ENCODE measurements at places on chromosomes 12 and 14.

DNA sequence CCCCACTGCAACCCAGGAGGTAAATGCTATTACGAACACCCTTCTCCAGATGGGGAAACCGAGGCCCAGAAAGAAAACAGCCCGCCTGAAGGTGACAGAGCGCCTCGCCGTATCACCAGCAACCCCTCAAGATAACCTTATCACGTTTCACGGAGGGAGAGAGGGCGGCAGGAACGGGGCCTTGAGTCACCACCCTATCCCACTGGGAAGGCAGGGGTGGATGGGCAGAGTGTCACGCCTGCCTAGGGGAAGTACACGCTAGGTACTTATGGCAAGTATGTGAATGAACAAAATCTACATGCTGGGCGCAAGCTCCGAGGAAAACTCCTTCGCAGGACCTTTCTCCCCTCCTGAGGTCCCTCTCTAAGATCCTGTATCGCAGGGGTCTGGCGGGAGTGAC lies 17.8 kb downstream of the NCOR2 start:
- DNase-seq, result no peak

DNA sequence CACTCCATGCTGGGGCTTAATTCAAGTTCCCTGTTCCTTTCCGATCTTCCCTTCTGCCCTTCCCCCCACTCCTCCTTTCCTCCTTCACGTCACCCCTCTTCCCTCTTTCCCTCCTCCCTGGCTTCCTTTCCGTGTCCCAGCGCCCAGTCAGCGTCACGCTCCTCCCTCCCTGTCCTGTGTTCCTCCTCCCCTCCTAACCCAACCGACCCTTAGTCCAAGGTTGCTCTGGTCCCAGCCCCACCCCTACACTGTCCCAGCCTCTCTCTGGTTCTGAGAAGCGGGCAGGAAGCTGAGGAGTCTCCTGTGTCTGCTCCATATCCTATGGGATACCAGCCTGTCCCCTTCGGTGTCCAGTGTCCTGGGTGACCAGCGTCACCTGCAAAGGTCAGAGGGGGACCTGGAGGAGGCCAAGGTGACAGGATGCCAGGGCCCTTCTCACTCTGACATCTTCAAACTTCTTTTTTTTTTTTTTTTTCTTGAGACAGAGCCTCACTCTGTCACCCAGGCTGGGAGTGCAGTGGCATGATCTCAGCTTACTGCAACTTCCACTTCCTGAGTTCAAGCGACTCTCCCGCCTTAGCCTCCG lies 56.2 kb upstream of the TSPAN9 start:
- DNase-seq, result no peak

DNA sequence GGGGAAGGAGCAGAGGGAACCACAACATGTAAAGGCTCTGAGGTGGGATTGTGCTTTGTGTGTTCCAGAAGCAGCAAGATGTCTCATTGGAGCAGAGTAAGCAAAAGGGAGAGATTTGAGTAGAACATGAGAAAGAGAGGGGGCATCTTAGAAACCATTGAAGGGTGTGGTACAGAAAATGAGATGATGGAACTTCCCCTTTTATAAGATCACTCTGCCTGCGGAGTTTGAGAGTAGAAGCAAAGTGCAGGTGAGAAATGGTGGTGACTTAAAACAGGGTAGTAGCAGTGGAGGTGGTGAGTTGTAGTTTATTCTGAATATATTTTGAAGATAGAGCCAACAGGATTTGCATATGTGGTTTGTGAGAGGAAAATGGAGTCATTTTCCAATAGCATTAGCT lies 56.0 kb downstream of the FBXO34 start:
- peak; percentile 51 for DNase-seq

DNA sequence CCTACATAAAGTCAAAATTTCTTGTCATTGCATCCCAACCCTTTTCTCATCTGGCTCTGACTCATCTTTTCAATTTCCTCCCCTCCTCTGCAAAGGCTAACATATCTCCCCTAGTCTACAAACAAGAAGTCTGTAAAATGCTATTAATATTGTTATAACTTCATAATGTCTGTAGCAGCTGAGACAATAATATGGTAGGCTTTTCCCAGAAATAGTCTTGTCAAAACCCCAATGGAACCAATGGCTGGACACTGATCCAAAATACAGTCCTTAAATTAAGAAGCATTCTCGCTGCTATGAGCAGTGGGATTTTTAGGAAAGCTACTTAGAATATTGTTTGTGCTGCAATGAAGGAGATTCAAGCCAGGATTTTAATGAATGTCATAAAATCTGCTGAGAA lies 131.4 kb downstream of the KLHL28 start:
- no peak for DNase-seq

DNA sequence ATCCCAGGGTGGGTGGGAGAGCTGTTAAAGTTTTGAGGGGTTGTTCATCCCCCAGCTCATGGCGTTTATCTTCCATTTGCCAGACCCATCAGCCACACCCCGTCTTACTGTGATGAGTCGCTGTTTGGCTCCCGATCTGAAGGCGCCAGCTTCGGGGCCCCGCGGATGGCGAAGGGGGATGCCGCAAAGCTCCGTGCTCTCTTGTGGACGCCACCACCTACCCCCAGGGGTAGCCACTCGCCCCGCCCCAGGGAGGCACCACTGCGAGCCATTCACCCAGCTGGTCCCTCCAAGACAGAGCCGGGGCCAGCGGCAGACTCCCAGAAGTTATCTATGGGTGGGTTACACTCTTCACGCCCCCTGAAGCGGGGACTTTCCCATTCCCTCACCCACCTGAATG lies 5.7 kb downstream of the RITA1 start:
- DNase-seq, result no peak

GRCh38 chr12:70177631-70178030 lies 65.6 kb upstream of the CNOT2 start:
- DNase-seq, result no peak

- DNase-seq, result peak; percentile 46
Observed at GRCh38 chr14:97179573-97179972, 382.4 kb downstream of the VRK1 start.

DNA sequence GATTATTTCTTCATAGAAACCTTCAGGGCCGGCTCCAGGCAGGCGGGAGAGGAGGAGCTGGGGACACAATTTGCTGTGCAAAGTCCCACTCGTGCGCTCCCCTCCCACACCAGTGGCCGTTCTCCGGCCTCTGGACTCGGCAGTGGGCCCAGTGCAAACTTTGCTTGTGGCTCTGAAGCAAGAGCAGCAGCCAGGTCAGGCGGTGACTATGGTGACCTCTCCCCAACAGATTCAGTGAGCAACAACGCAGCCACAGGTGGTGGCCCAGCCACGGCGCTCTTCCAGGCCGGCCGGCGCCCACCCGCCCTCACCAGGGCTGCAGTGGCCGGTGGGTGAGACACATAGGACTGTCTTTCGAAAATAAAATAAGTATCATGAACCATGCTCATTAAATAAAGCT lies 29.5 kb downstream of the VPS37B start:
- DNase-seq, result no peak

GRCh38 chr12:125225641-125226040 lies 160.4 kb downstream of the AACS start:
- DNase-seq, result no peak

GRCh38 chr12:48532601-48533000 lies 7.2 kb downstream of the OR8S1 start:
- no peak for DNase-seq

DNA sequence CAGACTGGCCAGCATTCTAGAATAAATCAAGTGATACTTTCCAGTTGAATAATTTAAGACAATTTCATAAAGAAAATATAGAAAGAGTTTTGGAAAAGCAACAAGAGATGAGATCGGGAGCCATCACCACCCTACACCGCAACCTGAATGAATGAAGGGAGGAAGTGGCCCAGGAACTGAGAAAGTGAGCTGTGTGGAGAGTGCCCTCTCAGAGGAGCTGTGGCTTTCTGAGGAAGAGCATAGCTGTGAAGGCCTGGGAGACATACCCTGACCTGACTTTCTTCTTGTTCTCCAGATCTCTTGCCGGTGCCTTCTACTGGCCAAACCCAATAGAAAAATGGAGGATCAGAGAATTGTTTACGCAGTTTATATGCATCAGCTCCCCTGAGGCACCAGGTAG lies 79.3 kb upstream of the TSPAN8 start:
- no peak for DNase-seq

DNA sequence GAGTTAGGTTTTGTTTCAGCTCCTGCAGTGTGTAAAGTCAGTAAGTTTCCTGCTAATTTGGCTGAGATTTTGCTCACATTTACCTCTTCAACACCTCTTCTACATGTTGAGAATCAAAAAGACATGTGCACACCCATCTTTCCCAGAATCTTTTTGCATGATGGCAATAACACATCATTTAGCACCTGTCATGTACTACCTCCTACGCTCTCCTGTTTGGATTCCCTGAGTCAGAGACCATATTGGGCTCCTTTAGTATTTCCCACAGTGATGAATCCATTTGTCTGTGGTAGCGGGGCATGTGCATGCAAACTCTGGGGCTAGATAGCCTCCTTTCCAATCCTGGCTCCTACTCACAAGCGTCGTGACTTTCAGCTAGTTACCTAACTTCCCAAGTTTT lies 20.1 kb downstream of the PLBD1 start:
- DNase-seq, result no peak

- peak; percentile 38 for DNase-seq
Observed at GRCh38 chr14:49950275-49951228, 57.7 kb downstream of the ARF6 start.

GRCh38 chr12:67732857-67733256 lies 84.3 kb downstream of the DYRK2 start:
- no peak for DNase-seq

GRCh38 chr12:100758083-100758482 lies 36.5 kb upstream of the ANO4 start:
- DNase-seq, result no peak

DNA sequence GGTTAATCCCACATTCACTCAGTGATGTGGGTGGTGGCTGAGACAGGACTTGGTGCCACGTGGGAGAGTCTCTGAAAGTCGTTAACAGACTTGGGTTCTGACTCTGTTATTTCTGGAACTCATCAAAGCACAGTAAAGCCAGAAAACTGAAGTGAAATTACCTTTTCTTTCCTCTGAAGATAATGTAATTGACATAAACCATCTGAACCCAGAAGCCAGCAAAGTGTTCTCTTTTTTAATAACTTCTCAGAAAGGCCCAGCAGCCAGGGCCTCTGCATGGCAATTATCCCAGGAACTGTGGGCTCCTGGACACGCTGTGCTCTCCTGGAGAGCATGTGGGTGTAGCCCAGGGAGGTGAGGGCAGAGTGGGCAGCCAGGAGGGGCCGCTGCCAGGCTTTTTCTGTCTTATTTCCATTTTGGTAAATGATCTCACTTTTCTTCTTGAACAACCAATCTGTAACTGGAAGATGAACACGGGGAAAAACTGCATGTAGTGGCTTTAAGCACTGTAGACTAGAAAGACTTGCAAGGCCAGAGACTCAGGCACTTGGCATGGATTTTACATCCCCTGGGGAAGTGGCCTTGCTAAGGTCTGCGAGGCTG lies 444.1 kb upstream of the TMEM132C start:
- DNase-seq, result no peak

GRCh38 chr12:105270671-105271255 lies 34.8 kb upstream of the APPL2 start:
- no peak for DNase-seq

DNA sequence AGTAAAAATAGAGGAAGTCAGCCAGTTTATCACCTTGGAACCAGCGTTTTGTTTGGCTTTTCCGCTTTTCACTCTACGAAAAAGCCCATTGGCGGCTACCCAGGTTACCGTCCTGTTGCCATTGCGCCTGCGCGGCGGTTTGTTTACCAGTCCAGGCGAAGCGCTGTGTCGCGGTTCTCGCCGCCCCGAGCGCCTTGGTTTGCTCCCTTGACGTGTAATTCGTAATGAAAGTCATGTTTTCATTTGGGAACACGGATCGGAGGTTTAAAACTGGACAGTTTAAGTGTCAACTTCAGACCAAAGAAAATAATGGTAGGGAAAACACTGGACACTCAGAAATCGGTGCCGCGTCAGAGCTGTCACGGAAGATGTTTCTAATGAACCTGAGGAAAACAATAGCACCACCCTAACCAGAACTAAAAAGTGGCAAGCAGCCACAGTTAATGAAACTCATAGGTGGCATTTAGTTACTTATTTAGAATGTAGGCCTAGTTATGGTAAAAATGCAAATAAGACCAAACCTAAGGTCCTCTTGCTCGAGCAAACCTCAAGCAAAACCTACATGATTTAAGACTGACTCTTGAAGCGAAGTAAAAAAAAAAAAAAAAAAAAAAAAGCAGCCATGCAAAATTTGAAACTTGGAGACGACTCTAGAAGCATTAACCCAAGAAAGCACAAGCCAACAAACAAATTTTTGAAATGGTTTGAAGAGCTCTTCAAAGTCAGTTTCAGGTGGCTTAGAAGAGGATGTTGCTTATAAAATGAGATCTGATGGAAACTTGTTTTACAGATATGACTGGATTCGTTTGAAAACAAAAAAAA lies 790 bp upstream of the GPR19 start:
- DNase-seq, result peak; percentile 94

- no peak for DNase-seq
Observed at GRCh38 chr12:111905502-111905901, 63.5 kb downstream of the MAPKAPK5 start.

DNA sequence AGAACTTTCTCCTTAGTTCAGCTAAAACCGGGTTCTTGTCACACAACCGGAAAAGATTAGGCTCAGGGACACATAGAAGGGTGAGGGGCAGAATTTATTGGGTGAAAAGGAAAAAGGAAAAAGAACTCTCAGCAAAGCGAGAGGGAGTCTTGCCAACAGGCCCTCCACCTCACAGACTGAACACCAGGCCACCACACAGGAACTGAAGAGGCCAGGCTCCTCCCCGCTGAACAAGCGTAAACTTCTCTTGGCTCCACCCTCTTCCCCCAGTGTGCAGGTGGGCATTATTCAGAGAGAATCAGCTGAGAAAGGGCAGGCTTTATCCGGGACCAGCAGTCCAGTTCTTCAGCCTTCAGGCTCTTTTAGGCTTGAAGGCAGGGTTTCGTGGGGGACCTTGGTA lies 125.6 kb upstream of the FGD4 start:
- peak; percentile 15 for DNase-seq

- DNase-seq, result no peak
Observed at GRCh38 chr12:111271674-111272418, 97.0 kb downstream of the PHETA1 start.

GRCh38 chr14:54470701-54471100 lies 18.1 kb downstream of the GMFB start:
- no peak for DNase-seq

DNA sequence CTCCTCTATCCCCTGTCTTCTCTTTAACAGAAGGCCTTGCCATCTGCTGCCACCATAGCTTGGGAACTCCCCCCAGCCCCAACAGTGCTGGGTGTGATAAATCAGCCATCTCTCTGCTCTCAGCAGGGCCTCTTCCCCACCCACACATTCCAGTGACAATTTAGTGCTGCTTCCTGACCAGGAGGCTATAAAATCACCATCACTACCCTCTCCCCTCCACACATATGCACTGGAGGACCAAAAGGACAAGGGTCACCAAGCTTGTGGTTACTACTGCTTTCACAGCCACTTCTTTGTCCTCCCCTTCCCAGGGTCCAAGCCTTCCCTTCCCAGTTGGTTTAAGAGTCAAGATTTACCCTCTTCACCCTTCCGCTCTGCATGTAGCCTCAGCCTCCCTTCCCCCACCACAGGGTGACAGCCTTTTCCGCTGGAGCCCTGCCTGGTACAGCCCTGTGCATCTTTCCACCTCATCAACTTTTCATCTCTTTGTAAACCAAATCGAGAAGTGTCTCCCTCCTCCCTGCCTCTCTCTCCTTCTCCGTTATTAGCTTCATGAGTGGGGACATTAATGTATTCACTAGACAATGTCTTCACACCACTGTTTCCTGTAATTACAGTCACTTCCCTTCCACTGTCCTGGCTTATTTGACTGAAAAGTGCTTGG lies 9.4 kb downstream of the PSMB5 start:
- DNase-seq, result no peak

Measured in activated CD4-positive, alpha-beta T cell treated with anti-CD3 and anti-CD28 coated beads, Interleukin-10, Interleukin-2, amounts not matched to agents 100 ng/mL and 50 ng/mL, durations not matched to agents 16 hours and 8 hours (primary cell).